ENCODE measurements at places on chromosomes 11 and 22.
A peak's percentile ranks its signal among the peaks of the same experiment; 100 is the strongest.

GRCh38 chr22:28855355-28856094 lies 27.8 kb upstream of the ZNRF3 start:
- peak; percentile 36 for DNase-seq

DNA sequence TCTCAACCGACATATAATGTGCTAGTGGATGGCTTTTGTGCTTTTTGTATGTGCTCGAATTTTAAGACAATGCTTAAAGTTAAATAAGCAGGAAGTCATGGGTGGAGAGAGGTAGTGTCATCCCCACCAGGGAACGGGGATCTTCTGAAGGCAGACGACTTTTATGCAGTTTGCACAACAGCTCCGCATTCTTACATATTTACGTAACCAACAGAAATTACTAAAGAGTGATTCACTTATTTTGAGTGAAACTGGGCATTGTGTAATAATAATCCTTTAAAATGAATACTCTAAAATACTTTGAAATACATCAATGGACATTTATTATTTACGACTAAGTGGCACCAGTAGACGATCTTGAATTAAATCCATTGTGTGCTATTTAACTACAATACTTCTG lies 305.1 kb downstream of the CNTN5 start:
- DNase-seq = no peak

DNA sequence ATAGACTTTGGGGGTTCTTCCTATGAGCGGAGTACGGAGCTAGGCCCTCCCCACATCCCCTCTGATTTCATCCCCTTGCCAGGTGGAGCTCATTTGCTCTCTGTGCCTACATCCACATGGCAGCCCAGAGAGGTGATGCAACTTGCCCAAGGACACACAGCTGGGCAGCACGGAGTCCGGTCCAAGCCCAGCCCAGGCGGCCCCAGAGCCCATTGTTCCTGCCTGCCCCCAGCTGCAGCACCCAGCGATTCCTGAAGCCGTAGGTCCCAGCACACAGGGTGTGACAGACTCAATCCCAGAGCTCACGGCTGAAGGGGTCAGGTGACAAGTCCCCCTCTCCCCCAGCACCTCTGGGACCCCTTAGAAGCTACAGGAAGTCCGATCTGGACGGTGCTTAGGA lies 22.2 kb upstream of the RFPL3 start:
- no peak for DNase-seq

GRCh38 chr11:41334007-41334933 lies 125.2 kb downstream of the LRRC4C start:
- DNase-seq = no peak

DNA sequence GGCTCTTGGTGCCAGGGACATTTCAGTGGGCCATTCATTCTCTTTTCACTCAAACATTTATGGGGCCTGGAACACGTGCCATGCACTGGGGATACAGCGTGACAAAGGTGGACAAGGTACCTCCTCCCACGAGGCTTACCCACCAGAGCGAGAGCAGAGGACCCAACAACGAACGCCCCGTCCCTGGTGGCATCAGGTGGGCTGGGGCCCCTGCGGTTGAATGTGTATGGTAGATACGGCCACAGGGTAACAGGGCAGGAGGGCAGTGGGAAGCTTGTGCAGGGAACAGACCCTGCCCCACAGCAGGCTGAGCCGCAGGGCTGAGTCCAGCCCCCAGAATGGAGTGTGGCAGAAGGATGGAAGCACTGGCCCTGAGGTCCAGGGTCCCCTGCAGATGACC lies 81.1 kb downstream of the LRRC32 start:
- no peak for DNase-seq

- no peak for DNase-seq
These were observed 3.9 kb downstream of the FRMD8 start for GRCh38 chr11:65390099-65390941.

DNA sequence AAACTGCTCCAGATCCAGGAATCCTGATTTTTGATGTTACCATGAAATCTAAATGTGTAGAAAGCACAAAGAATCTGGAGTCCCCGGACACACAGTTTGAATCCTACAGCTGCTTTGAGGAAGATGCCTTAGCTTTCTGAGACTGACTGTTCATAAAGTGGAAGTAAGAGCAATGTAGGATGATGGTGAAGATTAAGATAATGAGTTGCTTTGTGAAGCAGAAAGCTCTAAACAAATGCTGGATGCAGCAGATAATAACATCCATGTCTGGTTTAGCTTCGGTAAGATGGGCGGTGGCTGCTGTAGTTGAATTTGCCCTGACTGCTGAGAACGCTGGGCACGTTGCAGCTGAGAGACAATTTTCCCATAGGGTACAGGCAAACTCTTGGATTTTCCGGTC lies 20.1 kb downstream of the OVOL1 start:
- DNase-seq = no peak

DNA sequence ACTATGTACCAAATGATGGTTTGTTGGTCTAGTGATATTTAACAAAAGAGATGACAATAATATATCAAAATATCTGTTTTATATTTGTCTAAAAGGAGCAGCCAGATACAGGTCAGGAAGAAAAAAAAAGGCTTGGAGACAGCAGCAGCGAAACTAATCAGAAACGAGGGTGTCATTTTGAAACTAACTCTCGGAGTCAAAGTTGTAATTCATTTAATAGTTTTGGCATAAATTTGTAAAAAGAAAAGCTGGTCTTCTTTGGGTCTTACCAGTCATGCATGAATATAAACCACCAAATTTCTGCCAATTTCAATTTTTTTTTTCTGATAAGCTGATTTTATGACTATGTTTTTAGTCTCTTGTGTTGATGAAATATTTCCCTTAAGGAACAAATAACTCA lies 25.5 kb downstream of the NPAT start:
- DNase-seq = no peak

DNA sequence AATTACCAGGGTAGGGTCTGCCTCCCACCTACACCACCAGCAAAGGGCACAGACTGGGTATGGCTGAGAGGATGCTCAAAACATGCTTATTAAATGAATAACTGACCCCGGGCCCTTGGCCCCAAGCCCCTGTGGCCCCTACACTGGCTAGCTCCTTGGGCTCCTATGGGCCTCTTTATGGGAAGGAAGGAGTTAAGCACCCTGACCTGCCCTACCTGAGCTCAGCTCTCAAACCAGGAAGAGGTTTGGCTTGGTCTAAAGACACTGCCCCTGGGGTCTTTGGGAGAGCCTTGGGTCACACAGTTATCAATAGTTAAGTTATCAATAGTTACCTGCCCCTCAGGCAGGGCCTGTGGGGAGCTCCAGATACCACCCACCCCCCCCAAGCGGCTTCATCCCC lies 1.2 kb downstream of the USH1C start:
- no peak for DNase-seq

- no peak for DNase-seq
These were observed 9.0 kb upstream of the APOBEC3H start for GRCh38 chr22:39087881-39088684.

GRCh38 chr11:63687845-63688244 lies 6.5 kb downstream of the RTN3 start:
- no peak for DNase-seq

- no peak for DNase-seq
These were observed 10.8 kb downstream of the SLC22A12 start for GRCh38 chr11:64601605-64602465.

DNA sequence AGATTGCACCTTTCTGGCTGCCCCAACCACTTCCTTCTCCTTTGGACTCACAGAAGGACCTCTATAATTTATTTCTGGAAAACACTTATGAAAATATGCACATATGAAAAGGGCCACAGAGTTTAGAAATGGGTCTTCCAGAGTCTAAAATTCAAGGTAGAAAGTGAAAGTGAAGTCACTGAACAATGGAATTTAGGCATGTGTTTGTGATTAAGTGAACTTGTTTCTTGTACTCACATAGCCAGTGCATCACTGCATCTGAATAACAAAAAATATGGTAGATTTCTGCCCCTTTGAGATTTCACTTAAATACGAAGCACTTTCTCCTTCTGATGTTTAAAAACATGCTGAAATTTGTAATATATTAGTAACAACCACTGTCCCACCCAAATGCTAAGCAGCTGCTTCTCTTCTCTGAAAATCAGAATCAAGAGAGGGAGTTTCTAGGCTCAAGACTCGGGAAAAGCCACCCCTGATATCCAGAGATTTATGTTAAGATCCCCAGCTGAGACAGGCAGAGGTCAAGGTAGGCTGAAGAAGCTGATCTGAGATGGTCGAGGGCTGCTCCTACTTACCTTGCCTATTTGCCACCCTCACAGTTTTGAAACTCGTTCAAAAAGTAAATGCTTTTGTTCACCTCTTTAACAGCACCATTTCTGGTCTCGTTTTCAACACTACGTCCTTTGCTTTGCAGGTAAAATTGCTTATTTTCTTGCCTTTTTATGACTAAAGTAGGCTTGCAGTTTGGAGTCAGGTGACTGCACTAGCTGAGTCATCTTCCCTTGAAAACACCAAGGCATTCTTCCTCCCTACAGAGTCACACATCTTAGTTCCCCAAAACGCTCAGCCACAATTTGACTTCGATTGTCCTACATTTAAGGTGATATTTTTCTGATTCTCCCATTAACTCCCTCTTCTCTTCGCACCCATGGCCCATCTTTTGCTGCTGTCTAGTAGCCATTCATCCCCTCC lies at the start of gene XKR3:
TSS of gene XKR3 (minus strand) at position 696 of the 972 bp plus-strand sequence. CDS start 17,338 bp downstream, outside the sequence.
- no peak for DNase-seq

- DNase-seq = no peak
These were observed 7.5 kb upstream of the POLDIP3 start for GRCh38 chr22:42622061-42622710.

GRCh38 chr11:115895594-115895993 lies 391.4 kb upstream of the CADM1 start:
- no peak for DNase-seq

GRCh38 chr11:110251836-110252235 lies 44.6 kb downstream of the RDX start:
- DNase-seq = no peak

DNA sequence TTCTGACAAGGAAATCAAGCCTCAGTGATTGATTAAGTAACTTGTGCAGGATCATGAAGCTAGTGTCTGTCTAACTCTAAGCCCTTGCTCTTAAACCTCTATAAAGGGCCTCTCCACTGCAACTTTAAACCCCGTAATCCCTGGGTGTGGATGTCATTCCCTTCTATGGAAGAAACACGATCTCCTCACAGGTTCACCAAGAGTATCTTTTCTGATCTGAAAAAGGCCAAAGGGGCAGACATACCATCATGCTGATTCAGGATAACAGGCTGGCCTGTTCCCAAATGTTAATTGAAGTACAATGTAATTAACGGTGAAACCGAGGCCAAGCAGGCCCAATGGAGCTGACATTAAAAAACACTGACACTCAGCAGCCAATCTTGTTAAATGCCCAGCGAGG lies 17.1 kb downstream of the TTC12 start:
- no peak for DNase-seq

All from activated CD4-positive, CD25-positive, alpha-beta regulatory T cell treated with anti-CD3 and anti-CD28 coated beads, Interleukin-2, amount 50 U/mL, for 72 hours (primary cell).